Esophagus muscularis mucosa (tissue), 4 donors: ENCODE measurements at places on chromosomes 6 and 20.

DNA sequence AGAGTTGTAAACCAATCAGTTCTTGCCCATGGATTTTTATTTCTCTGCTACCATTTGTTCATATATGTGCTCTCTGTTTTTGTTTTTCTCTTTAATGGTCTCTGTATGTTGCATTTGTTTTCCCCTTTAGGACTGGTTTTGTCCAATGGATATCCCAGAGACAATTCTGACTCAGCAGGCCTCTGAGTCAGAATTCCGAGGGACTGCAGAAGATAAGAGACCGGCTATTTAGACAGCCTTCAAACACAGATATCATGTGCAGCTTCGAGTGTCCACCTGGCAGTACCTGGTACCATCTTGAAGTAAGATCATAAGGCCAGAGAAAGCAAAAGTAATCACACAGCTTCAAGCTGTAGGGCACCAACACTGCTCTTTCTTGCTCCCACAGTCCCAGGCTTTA lies 125.5 kb downstream of the ELOVL4 start:
- DNase-seq: no peak

GRCh38 chr20:7728338-7728737 lies 211.9 kb downstream of the HAO1 start:
- no peak for DNase-seq

DNA sequence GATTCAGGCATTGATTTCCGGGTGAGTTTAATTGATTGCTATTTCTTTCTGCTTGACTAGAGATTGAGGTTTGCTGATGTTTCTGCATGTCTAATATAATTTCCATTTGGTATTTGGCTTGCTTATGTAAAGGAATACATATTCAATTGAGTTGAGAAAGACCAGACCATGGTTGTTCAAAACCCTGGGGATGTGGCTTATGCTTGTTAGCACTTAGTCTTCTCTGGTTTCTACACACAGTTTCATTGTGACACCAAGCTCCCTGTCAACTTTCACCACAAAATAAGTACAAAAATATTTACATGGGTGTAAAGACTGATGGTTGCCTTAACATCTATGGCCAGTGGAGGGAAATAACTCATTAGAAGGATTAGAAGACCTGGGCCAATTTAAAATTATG lies 209.6 kb downstream of the CDH26 start:
- no peak for DNase-seq

DNA sequence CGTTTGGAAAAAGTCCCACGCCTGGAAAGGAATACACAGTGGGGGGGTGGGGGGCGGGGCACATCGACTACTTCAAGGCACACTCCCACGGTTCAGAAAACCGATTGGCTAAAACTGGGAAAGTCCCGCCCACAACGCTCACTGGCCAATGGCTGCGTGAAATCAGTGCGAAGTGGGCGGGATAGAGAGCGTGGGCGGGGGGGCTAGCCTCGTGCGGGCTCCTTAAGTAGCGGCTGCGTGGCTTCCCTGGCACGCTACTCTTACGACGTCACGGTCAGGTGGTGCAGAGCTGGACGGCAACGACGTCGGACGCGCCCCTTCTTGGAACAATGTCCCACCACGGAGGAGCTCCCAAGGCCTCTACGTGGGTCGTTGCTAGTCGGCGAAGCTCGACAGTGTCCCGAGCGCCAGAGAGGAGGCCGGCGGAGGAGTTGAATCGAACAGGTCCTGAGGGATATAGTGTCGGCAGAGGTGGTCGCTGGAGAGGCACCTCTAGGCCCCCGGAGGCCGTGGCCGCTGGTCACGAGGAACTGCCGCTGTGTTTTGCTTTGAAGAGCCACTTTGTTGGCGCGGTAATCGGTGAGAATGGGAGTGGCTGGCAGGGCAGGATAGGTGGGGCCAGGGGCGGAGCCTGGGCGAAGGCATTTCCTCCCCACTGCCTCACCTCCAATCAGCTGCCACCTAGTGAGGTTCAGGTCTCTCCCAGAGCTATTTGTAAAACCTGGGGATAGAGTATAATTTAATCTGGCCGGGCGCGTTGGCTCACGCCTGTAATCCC lies at the start of gene DDX43:
Gene DDX43 (plus strand): TSS at position 252 of the 778 bp plus-strand sequence. CDS start 78 bp downstream, at position 330.
- DNase-seq: no peak

DNA sequence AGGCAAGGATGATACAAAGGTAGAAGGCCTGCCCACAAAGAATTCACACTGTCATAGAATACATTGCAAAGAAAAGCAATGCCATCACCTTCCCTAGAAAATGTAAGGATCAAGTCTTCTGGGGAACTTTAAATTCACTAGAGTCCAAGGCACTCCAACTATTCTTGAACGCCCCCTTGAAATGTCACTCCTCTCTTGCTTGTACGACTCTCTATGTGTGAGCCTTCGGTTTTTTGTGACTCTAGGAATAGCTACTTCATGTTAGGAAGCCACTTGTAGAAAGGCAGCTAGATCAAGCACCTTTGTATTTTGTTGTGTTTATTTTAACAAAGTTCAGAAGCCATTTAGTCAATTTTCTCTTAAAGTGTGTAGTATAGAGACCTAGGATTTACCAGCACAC lies 159.2 kb upstream of the ARID1B start:
- DNase-seq: peak; percentile 26

DNA sequence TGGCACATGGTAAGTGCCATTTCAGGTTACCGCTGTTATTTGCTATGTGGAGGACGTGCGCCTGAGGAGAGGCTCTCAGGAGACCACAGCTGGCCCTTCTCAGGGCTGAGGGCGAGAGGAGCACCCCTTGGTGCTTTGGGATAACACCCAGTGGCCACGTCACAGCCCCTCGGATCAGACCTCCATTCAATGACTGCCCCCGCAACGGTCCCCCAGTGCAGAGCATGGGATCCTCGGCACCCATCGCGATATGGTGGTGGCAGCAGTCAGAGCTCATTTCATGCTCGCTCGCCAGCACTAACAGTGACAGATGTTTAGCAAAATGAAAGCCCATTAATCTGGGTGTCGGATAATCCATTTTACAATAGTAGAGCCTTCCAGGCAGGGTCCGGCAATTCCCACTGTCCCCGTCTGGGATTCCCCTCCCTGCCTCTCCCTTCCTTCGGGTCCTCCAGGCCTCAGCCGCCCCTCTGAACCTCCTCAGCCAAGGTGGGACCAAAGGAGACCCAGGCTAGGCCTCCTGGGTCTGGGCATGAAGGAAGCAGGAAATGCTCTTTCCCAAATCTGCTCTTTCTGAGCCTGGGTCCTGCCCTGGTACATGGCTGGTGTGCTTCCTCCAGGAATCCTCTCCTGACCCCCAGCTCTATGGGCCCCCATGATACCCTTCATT lies 117.1 kb downstream of the GRM4 start:
- DNase-seq: no peak

DNA sequence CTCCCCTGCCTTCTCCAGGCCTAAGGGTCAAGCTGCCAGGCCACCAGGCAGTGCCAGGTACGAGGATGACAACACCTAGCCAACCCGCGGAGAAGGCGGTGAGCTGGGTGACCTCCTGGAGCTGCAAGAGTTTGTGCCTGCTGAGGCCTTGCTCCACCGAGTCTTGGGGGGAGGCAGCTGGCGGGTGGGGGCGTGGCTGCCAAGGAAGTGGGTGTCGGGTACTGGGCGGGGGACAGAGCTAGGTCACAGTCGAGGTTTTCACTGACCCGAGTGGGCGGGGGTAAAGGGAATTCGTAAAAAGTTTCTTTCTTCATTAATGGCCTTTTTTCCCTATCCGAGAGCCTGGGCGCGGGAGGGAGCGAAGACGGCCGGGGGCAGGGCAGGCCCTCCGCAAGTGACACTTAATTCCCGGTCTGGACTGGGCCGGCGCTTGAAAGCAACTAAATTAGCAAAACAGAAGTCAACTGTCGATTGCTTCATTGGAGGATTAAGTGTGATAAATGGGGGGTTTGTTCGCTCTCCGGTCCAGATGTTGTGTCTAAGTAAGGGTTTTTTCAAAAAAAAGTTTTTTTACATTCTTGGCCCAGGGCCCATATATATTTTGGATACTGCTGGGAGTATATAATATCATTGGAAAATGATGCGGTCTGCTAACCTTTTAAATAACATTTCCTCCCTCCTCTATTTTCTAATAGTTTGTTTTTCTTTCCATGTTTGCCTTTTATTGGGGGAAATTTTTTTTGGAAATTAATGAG lies 43.1 kb upstream of the FOXP4 start:
- DNase-seq: no peak

GRCh38 chr20:22836211-22836610 lies 198.9 kb upstream of the SSTR4 start:
- no peak for DNase-seq

DNA sequence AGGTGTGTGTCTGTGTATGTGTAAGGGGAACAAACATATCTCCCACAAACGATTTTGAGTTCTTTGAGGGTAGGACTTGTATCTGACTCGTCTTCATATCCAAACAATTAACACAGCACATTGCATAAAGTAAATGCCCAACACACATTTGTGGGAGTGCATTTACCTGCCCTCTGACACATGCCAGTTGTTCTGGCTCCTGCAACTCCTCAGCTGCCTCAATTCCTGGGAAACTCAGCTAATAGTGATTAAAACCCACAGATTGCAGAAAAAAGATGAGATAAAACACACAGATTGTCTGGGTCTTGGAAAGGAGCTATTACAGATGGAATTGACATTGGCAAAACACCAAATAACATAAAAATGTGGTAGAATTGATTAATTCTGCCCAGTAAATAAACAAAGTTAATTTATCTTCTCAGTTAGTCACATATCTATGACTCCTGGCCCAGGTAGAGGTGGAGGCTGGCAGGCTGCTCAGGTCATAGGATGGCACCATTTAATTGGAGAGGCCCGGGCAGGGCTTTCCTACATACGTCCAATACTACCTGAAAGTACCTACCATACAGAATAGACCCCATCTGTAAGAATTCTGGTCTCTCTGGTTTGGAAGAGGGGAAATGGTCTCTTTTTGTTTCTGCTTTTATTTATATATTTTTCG lies 71.5 kb upstream of the IFNGR1 start:
- DNase-seq: no peak

- no peak for DNase-seq
Measured at GRCh38 chr6:31559958-31560696, 12.0 kb upstream of the LTA start.
